SW 1271 (cell line): ENCODE measurements at places on chromosomes 2 and 18.

- DNase-seq, result no peak
Measured at GRCh38 chr2:74548285-74548899, 5.3 kb downstream of the LOXL3 start.

- DNase-seq, result no peak
Measured at GRCh38 chr2:205650931-205651330, 31.4 kb upstream of the NRP2 start.

DNA sequence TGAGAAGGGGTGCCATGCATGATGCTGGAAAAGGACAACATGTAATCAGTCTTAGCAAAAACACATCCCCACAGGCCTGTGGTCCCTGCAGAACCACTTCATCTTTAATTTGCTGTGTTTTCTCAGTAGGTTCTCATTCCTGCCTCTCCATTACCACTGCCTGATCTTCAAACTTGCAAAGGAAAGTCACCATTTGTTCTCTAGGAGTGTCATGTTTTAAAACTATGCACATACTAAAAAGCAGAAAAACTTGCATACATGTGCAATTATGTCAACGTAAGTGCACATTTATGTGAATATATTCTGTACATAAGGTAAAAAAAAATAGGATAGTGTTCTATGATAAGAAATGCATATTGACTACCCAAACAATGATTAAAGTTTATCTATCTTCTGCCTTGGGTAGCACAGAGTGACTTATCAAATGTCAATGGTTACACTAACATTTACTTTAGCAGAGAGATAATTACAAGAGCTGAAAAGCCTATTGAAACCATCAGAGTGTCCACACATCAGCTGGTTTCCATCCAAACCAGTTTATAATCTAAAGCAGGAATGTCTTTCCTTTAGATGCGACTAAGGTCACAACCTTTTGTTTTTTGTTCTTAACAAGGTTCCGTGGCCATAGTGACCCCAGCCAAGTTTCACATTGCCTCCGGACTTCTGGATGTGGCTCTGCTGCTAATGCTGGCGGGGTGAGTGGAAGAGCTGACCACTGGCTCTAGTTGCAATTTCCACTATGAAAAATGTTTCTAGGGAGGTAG is 58.7 kb upstream of the RMDN2 start:
- DNase-seq, result no peak

DNA sequence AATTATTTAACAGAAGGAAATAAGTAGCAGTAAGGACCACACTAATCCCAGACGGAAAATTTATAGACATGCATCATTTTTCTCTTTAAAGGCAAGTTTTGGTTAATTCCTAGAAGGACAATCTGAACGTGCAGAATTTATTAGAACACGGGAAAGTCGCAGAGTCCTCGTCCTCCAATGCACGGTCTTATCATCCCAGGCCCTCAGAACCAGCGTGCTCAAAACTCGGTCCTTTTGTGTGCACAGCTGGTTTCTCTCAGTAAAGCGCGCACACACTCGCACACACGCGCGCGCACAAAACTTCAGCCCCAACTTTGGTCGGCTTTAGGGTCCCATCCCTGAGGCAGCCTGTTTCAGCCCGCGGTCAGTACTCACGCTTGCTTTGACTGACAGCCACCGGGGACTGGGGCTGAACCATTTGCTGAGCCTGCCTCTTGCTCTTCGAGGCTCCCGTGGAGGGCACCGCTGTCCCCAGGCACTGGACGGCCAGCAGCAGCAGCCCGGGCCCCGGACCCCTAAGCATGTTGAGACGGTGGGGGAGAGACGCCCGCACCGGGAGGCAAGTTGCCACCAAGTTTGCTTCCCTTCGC is 493 bp downstream of the FN1 start:
- DNase-seq, result no peak

- no peak for DNase-seq
Measured at GRCh38 chr2:38233231-38233983, 143.7 kb downstream of the ATL2 start.

- DNase-seq, result no peak
Measured at GRCh38 chr2:1226766-1227165, 186.5 kb upstream of the TPO start.

DNA sequence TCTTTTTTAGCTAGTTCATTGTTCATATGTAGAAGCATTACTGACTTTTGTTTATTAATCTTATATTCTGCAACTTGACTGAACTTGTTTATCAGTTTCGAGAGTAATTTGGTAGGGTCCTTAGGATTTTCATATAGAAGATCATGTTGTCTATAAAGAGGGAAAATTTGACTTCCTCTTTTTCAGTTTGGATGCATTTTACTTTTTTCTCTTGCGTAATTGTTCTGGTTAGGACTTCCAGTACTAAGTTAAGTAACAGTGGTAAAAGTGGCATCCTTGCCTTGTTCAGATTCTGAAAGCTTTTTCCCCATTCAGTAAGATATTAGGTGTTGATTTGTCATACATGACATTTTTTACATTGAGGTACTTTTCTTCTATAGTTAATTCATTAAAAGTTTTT is 726.0 kb downstream of the KCNJ3 start:
- DNase-seq, result no peak
